GM23248 (cell line): ENCODE measurements at places on chromosomes 5 and 9. TPM values are rescaled to one million over a fixed set of nuclear protein-coding genes. Genes with fewer than 3 reads are reported as not detected.

SAXO1 gene
- not detected in 2 replicates for total RNA-seq

C7 gene
- total RNA-seq, result not detected in 2 replicates

DNA sequence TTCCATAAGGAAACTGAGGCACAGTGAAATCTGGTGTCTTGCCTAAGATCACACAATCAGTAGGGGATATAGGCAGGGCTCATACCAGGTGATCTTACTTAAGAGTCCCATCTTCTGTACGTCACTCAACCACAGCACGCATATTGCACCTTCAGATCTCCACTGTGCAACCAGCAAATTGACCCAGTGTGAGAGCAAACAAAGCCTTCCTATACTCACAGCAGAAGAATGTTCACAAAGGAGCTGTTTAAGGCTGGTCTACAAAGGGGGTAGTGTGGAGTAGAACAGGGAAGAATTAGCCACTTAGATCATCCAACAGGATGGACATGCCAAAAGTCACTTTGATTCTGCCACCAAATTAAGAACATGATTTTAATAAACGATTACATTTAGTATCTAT is 305.9 kb downstream of the SLIT3 start:
- H3K4me3 ChIP-seq, result no peak overlapping the region
- no peak for DNase-seq
- no peak overlapping the region for H3K27ac ChIP-seq
- no peaks in the 10 kb centered on the region for H3K27me3 ChIP-seq
- H3K4me1 ChIP-seq, result peaks cover 12% of the 10 kb centered on the region

DNA sequence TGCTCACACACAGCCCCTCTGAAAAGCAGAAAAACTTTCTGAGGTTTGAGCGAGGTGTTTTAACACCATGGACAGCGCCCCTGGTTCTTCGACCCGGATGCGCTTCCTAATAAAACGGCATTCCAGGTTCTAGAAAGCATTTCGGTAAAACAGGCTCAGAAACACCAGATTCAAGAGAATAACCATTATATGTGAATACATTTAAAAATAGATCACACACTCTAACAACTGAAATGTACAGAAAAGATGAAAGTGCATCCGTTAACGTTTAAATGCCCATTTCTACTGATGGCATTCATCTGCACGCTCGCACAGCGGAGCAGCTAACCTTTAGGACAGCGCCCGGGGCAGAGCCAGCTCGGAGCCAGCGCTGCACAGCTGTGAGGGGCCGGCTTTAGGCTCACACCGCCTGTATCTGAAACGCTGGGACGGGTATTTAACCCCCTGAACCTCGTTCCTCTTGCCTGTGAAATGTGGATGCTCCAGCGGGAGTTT is 26.3 kb upstream of the TENT4A start:
- H3K27me3 ChIP-seq, result no peaks in the 10 kb centered on the region; the same call in 1 of the 2 replicates
- peak; percentile 79 for DNase-seq
- H3K27ac ChIP-seq, result no peak overlapping the region

DNA sequence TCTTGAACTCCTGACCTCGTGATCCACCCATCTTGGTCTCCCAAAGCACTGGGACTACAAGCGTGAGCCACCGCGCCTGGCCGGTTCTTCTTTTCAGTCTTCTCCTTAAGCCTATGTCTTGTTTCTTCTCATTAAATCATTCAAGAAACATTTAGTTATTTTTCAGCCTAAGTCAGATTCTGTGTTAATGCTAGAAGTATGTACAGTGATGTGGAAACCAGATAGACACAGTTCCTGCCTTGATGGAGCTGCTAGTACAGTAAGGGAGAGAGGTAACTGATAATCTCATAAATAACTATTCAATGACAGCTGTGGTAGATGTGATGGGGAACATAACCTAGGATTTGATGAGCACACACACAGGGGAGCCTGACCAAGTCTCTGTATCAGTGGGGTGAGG is 46.3 kb upstream of the NR3C1 start:
- 0 out of 2 replicates have a peak, but pooled peaks cover 11% of the 10 kb centered on the region for H3K4me1 ChIP-seq
- H3K27me3 ChIP-seq, result no peaks in the 10 kb centered on the region
- peak; percentile 30 for DNase-seq
- H3K4me3 ChIP-seq, result no peak overlapping the region

SLC36A1 gene
- total RNA-seq, result 10.1 and 13.4 TPM in 2 replicates

- H3K27ac ChIP-seq, result no peak overlapping the region
- H3K4me1 ChIP-seq, result no peaks in the 10 kb centered on the region
- no peak for DNase-seq
- no peak overlapping the region for H3K4me3 ChIP-seq
- no peaks in the 10 kb centered on the region for H3K27me3 ChIP-seq
Measured at GRCh38 chr9:88678431-88678830, 143.5 kb downstream of the NXNL2 start.

ALDH7A1 gene
- total RNA-seq, result 41.3 and 45.8 TPM in 2 replicates

SPINK1 gene
- total RNA-seq, result not detected in 2 replicates

- H3K27me3 ChIP-seq, result no peaks in the 10 kb centered on the region
- DNase-seq, result peak; percentile 68
- H3K4me3 ChIP-seq, result 0 out of 2 replicates have a peak overlapping the region, but pooled peaks have one; percentile 7
- peaks cover 75% of the 10 kb centered on the region for H3K4me1 ChIP-seq
- peak overlapping the region; percentile 100 for H3K27ac ChIP-seq
- no peaks in the 10 kb centered on the region for H3K36me3 ChIP-seq
Measured at GRCh38 chr5:179268966-179269693, 76.1 kb downstream of the ADAMTS2 start.

NRARP gene
- total RNA-seq, result 0.32 TPM in 1 of 2 replicates, not detected in the other

GRCh38 chr5:58582019-58582802 is 664 bp upstream of the RAB3C start:
- H3K27me3 ChIP-seq, result no peaks in the 10 kb centered on the region
- no peaks in the 10 kb centered on the region for H3K36me3 ChIP-seq
- H3K27ac ChIP-seq, result no peak overlapping the region
- peaks cover 6% of the 10 kb centered on the region; the same call in 1 of the 2 replicates for H3K4me1 ChIP-seq

DNA sequence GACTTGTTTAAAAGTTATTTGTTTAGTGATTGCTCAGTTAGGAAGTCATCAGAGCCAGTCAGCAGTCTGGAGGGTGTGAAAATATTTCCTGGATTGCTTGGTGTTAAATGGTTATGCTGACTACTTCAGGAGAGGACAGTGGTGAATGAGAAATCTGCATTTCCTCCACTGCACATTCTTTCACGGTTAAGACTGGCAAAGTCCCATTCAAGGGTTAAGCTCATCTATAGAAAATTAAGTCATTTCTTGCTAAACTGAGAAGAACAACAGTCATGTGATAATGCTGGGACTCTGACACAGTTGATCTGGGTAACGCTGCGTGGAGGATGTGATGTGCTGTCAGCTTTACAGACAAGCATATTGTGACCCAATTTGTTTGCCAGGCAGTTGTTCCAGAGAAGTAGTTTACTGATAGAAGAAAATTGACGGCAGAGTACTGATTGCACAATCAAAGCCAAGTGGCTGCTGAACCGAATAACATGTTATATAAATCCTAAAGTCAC is 80.4 kb downstream of the GRAMD2B start:
- peak; percentile 57 for DNase-seq
- H3K36me3 ChIP-seq, result no peaks in the 10 kb centered on the region; the same call in 1 of the 2 replicates
- 0 out of 2 replicates have a peak overlapping the region, but pooled peaks have one; percentile 18 for H3K4me3 ChIP-seq
- no peaks in the 10 kb centered on the region for H3K27me3 ChIP-seq
- H3K27ac ChIP-seq, result peak overlapping the region; percentile 11; the same call in 1 of the 2 replicates
- H3K4me1 ChIP-seq, result peaks cover 17% of the 10 kb centered on the region

- H3K27me3 ChIP-seq, result no peaks in the 10 kb centered on the region
- no peak for DNase-seq
- H3K4me1 ChIP-seq, result no peaks in the 10 kb centered on the region
- no peak overlapping the region for H3K27ac ChIP-seq
Measured at GRCh38 chr5:16943846-16944678, 8.0 kb upstream of the MYO10 start.

TMEM232 gene
- 1.3 and 6.2 TPM in 2 replicates for total RNA-seq

DNA sequence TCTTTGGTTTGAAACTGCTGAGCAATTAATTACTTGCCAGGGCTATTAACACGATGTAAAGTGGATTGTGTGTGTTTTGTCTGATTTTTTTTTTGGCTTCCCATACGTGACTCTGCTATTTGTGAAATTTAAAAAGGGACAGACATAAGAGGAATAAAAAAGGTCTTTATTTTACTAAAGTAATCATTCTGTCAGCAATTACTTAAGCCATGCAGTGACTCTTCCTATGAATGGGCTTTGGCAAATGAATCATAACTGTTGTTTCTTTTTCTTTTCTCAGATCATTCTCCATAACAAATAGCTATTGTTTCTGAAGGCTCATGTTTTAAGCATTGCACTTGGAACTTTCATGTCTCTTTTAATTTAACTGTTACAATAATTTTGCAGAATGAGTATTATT is 461.3 kb upstream of the RORB start:
- no peak overlapping the region for H3K27ac ChIP-seq
- no peak for DNase-seq
- no peaks in the 10 kb centered on the region for H3K27me3 ChIP-seq

CDH6 gene
- 3.3 and 7.2 TPM in 2 replicates for total RNA-seq

GRCh38 chr5:99949361-99949760 is 585.8 kb upstream of the FAM174A start:
- no peak overlapping the region for H3K27ac ChIP-seq
- H3K27me3 ChIP-seq, result no peaks in the 10 kb centered on the region
- H3K36me3 ChIP-seq, result no peaks in the 10 kb centered on the region
- DNase-seq, result no peak
- no peak overlapping the region for H3K4me3 ChIP-seq
- no peaks in the 10 kb centered on the region for H3K4me1 ChIP-seq

DNA sequence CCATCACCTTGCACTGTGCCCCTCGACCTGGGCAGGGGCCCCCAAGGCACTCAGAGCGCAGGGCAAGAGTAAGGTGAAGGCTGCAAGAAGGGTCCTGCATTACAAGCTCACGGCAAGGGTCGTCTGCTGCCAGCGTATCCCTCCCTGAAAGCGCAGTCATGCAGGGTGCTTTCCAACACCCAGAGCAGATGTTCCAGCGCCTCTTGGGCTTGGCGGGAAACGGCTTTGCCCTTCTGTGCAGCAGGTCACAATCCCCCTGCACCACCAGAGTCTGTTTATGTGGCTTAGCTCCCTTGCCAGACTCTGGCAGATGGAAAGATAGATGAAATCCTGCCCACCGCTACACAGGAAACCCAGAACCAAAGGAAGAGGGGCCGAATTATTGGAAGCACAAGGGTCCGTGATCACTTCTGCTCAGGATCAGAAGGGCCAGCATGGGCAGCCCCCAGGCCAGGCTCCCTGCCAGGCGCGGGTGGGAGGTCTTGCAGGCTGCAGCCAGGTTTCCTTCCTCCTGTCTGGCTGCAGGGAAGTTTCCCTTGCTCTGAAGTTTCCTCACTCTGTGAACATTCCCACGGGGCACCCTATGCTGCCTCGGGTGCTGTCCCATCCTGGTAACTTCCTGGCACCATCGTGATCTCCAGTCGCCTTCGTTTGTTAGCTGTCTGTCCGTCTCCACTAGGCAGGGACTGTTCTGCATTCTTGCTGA is 132.2 kb downstream of the ZNF354C start:
- no peaks in the 10 kb centered on the region for H3K4me1 ChIP-seq
- no peak for DNase-seq
- no peaks in the 10 kb centered on the region for H3K27me3 ChIP-seq
- H3K27ac ChIP-seq, result no peak overlapping the region

DNA sequence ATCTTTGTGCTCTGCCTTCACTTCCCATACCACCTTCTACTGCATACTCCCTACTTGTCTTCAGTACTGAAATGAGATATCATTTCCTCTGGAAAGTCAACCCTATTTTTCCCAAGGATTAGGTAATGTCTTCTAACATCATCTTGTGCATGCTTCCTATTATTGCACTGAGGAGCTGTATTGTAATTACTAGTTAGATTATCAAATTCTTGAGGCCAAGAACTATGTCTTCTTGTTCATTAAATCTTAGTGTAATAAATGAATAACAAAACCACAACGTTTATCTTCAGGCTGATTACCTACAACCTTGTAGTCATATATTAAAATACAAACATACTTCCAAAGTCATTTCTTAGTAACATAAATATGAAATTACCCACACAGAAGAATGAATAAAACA is 87.9 kb upstream of the POU5F2 start:
- H3K27ac ChIP-seq, result 0 out of 2 replicates have a peak overlapping the region, but pooled peaks have one; percentile 2
- peaks cover 30% of the 10 kb centered on the region for H3K4me1 ChIP-seq
- no peaks in the 10 kb centered on the region for H3K27me3 ChIP-seq
- H3K36me3 ChIP-seq, result no peaks in the 10 kb centered on the region
- no peak for DNase-seq
- no peak overlapping the region for H3K4me3 ChIP-seq
